ENCODE measurements at places on chromosomes 11 and 22.

DNA sequence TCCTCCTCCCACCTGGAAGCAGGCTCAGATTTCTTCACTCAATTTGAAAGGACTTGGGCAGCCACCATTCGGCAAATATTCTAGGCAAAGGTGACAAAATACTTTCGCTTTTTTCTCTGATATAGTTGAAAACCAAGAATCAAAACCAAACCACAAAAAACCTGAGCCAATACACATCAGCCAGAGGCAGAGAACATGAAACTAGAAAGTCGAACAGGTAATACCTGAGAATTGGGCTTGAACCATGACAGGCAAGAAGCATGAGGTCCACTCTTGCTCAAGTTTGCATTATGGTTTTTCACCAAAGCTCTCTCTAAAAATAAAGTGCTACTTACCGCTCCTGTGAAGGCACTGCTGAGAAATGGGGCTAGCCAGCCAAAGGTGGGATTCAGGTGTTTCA is 26.2 kb upstream of the LDLRAD3 start:
- DNase-seq = no peak

DNA sequence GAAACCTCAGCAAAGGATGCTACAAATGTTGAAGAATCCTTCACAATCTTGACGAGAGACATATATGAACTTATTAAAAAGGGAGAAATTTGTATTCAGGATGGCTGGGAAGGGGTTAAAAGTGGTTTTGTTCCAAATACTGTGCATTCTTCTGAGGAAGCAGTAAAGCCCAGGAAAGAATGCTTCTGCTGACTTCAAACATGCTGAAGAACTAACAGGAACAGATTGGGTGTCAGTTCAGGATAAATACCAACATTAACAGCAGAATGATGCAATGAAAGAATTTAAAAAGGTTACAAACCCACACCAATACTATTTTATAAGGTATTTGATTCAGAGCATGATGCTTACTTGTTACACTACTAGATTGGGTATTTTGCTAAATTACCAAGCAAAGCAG is 33.9 kb downstream of the RAB39A start:
- DNase-seq = no peak

DNA sequence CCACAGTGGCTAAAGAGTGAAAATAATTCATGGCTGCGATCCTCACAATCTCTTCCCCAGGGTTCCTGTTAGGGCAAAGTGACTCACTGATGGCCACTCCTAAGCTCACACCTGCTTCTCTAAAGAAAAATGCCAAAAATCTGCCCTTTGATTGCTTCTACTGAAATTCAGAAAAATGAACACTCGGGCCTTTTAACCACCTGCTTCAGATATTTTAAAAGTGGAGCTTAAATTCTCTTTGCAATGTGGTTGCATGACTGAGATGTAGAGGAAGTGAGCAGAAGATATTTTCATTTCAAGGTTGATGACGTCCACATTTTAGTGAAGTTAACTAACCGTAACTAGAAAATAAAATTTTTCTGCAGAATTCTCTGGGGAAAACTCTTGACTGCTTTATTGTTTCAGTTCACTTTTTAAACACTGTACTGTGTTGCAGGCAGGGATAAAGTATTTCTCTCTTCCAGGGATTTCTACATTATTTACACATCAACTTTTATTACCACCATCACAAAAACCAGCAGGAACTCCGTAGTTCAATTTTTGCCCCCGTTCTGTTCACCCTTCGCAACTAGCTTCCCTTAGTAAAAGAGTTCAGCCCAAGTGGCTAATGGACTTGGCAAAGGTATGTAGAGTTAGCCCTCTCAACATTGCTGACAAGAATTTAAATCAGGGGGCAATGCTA is 8.5 kb downstream of the RAB30 start:
- no peak for DNase-seq

- peak; percentile 83 for DNase-seq
Measured at GRCh38 chr11:65539744-65540289, 14.9 kb downstream of the SCYL1 start.

DNA sequence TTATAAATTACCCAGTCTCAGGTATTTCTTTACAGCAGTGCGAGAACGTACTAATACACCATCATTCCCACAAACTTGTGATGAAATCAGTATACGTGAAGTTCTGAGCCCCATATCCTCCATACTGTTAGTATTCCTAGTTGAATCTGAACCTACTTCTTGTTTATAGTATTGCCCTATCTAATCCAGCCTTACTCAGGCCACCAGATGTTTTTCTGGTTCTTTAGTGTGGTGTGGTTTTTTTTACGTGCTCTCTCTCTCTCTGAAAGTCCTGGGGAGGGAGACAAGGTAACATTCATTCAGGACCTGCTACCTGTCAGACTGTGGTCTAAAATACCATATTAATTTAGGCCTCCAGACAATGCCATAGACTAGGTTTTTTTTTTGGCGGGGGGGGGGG is 47.6 kb upstream of the TEAD1 start:
- no peak for DNase-seq

Measured in RKO (cell line).